Upper lobe of left lung (tissue), 6 donors: ENCODE measurements at places on chromosomes 16 and 17. TPM values are rescaled to one million over a fixed set of nuclear protein-coding genes. Genes with fewer than 3 reads are reported as not detected.

DNA sequence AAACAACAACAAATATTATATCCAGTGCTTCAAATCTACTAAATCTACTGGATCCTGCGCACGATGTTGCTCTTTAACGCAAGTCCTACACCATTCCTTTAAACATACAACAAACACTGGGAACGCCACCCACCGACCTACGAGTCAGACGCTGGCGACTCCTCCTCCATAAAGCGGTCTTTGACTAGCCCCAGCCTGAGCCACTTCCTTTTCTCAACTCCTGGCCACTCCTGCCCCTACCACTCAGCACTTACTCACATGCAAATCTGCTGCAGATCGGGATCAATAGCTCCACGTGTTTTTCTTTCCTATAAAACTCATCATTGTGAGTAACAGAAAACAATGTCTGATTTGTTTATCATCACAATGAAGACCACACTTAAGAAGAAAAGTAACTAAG is 32.8 kb upstream of the MNT start:
- DNase-seq = no peak

DNA sequence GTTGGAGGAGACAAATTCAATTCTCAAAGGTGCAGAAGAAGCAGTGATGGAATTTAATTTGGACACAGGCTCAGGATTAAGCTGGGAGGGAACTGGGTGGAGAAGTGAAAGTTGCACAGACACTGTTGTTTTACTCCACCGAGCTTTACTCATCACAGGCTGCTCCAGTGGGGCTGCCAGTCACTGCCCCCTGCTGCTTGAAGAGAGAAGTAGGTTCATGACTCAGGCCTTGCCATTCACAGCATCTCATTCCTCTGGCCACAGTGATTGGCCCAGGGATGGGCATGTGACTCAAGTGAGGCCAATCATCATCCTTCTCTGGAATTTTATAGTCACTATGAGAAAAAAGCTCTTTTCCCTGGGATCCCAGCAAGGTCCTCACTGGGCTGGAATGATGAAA is 11.8 kb downstream of the GNAO1 start:
- DNase-seq = no peak

DNA sequence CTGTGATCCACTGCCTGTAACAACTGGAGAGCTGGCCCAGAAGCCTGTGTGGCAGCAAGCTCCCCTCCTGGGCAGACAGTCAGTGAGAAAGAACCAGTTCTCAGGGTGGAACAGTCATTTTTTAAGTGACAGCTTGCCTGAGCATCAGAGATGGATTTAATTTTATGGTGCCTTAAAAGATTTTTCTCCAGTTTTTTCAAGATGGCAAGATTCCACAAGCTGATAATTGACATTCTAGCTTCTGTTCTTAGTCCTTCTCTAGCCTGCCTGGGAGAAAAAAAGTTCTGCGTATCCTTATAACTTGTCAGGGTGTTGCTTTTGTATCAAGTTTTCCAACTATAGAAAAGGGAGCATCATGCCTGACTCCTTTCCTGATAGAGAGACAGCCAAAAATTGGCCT is 21.2 kb downstream of the CALB2 start:
- no peak for DNase-seq

DNA sequence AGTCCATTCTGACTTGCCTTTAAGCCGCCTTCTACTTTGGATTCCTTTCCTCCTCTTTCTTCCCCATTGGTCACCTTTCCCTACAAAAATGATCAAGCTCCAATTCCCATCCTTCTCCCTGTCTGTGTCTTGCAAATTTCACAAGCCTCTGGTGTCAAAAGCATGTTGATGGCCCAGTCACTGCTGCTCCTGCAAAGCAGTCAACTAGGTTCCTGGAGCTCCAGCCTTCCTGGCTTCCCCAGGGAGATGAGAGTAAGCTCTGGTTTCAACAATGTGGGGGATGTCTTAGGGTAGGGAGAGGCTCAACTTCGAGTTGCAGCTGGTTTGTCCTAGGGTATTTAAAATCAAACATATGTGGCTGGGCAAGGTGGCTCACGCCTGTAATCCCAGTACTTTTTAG is 36.1 kb upstream of the HELZ start:
- DNase-seq = no peak

DNA sequence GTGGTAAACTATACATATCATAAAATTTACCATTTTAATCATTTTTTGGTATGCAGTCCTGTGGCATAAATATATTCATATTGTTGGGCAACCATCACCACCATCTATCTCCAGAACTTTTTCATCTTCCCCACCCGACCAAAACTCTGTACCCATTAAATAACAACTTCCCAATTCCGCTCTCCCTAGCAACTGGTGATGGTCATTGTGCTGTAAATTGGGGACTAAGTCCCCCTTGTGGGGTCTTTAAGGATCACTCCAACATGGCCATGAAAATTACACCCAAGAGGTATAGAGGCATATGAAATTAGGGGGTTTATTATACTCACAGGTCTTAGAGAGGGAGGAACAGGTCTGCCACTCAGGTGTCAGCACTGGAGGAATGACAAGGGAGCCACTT is 57.4 kb upstream of the NKD1 start:
- no peak for DNase-seq

DNA sequence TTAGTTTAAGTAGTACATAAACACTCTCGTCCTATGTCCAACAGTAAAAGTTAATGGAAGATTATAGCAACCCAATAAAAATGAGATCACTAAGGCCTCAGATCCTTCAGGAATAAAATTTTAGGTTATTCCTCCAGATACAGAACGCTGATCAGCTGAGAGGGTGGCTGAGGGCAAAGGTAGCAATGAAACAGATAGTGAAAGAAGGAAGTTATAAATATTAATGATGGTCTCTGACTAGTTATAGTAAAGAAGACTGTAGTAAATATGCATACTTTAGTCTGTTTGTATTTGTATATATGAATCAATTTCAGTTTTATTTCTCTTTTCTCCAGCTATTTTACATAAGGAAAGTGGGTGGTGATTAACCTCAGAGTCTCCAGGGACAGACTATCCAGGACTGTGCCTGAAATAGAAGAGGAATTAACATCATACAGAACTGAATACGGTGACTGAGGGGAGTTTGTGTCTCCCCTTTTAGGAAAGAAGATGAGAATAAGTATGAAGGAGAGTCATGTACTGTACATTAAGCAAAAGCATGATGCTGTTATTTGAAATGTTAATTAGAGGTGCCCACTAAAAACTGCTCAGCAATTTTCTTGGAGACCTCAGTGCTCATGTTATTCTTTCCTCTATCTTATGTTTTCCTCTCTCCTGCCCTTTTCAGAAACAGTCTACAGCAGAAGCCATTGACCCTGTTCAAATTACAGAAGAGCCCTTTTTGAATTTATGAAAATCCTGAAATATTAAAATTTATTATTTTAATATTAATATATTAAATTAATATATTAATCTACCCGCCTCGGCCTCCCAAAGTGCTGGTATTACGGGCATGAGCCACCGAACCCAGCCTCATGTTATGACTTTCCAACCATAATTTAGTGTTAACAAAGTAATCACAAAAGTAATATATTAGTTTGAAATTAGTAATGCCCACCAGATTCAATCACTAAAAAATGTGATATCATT is 36.5 kb upstream of the DHRS7B start:
- no peak for DNase-seq

The SPATA32 gene
- total RNA-seq = not detected

The SCGB1C2 gene
- not detected for total RNA-seq

The ALDH3A2 gene
- total RNA-seq = 187 TPM

The TNFRSF13B gene
- 0.57 TPM for total RNA-seq
